ENCODE measurements at places on chromosomes 4 and X.
A peak's percentile ranks its signal among the peaks of the same experiment; 100 is the strongest.

- no peak for DNase-seq
These were observed 5.6 kb downstream of the G6PD start for GRCh38 chrX:154540897-154541535.

GRCh38 chrX:38662640-38663039, 101.3 kb downstream of the TSPAN7 start:
- DNase-seq: no peak

DNA sequence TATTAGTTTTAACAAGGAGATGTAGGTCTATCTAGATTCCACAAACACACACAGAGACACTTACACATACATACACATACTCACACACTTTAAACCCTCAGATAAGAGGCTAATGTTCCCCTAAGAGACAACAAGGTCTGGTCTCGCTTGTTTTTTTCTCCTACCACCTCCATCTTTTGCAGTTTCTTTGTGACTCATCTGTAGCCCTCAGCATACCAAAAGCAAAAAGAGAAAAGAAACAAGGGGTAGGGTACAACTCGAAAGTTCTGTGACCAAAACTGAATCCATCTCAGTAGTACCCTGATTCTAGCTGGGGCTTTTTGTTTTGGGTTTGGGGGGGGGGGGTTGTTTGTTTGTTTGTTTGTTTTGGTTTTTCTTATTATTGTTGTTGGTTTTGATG, 12.2 kb upstream of the EXOSC9 start:
- DNase-seq: no peak

DNA sequence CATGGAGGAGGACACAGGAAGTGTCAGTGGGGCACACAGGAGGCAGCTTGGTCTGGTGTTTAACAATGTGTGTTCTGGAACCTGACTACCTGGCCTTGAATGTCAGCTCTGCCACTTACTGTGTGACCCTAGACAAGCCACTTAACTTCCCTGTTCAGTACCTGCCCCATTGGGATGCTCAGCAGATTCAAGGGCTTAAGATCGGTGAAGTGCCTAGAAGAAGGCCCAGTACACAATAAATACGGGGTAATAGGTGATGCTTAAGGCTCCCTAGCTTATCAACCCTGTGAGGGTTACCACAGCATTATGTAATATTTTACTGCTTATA, 1.6 kb upstream of the CHIC2 start:
- no peak for DNase-seq

DNA sequence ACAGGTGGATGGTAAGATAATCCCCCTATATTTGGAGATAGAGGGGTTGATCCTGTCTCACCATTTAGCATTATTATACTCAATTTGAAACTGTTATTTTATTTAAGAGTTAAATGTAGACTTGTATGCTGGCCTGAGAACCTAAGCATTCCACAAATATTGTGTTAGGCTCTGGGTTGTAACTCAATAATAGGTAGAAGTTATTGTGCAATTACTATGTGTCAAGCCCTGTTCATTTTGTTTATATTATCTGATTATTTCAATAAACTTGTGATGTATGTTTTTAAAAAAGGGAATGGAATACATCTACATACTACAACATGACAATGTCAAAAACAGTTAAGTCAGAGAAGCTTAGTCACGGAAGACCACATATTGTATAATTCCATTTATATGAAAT, 13.6 kb upstream of the TXK start:
- no peak for DNase-seq

DNA sequence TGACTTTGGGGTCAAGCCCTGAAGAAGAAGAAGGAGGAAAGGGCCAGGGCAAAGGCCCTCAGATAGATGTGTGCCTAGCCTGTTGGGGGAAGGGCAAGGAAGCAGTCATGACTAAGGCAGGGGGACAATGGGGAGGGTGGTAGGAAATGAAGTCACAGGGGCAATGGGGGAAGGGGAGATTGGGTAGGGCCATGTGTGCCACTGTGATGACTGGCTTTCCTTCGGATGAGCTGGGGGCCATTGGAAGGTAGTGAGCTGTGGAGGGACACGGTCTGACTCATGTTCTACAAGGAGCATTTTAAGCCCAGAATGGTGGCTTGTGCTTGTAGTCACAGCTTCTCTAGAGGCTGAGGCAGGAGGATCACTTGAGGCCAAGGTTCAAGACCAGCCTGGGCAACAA, 642.0 kb downstream of the MID1IP1 start:
- no peak for DNase-seq

GRCh38 chr4:39908284-39908683, 69.4 kb downstream of the PDS5A start:
- no peak for DNase-seq

- DNase-seq: peak; percentile 47
These were observed 10.4 kb downstream of the L1CAM start for GRCh38 chrX:153875391-153876111.

DNA sequence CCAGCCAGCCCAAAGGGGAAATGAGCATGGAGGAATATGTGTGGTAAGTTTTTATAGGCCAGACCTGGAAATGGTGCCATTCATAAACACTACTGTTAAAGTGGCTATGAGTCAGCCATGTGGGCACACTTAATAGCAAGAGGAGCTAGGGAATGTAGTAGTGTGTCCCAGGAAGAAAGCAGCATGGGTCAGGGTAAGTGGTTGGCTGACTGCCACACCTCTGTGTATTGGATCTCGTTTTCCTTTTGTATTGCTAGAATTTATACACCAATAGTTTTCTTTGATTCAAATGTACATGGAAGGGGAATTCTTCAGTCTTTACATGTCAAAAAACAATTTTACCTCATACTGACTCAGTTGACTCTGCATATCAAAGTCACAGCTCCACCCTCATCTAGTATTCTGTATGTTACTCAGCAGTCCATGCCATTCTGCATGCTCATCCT, 22.9 kb upstream of the SGMS2 start:
- DNase-seq: no peak

GRCh38 chr4:95155759-95156451, 392.9 kb downstream of the UNC5C start:
- DNase-seq: no peak

GRCh38 chrX:124530803-124531202, 184.4 kb downstream of the SH2D1A start:
- DNase-seq: no peak

DNA sequence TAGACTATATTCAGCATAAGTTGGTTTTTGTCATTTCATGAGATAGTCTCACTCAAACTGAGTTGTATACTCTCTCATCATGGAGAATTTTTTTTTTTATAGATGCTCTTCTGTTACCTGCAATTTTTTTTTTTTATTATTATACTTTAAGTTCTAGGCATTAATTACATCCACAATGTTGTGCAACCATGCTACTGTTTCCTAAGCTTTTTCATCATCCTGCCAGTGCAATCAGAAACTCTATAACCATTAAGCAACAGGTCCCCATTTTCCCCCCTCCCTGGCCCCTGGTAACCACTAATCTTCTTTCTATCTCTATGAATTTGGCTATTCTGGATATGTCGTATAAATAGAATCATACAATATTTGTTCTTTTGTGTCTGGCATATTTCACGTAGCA, 321.6 kb downstream of the STIM2 start:
- DNase-seq: no peak

DNA sequence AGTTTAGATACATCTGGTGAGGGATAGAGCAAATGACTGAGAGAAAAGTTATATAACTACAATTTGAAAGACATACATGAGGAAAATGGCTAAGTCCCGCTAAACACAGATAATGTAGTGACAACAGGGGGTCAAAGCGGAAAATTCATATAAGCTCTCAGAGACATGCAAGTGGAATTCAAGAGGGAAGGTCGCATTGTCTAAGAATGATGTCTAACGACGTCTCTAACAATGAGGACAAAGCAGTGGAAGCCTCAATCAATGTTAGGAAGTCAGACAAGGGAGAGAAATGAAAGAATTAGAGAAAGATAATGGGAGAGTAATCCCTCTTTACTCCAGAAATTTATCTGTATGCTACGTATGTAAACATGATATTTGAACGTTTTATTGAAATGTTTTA, 113.4 kb downstream of the ANTXR2 start:
- DNase-seq: no peak

DNA sequence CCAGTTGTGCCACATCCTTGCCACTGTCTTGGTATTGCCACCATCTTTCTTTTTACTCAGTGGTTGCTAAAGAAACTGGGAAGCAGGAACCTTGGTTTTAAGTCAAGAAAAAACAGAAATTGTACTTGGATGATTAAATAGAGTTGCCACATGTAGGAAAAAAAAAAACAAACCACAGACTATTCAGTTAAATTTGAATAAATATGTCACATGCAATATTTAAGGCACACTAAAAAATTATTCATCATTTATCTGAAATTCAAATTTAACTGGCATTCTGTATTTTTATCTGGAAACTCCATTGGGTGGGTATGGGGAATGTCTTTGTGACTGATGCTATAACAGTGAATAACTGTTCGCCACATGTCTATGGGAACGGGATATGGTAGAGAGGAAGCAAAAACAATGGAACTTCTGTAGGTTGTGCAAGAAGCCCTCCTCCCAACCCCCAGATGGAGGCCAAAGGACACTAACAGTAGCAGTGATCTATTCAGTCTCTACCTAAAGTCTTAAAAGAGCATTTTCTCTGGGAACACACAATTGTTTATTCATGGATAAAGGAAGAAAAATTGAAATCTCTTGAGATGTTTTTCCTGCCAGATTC, 57.0 kb upstream of the PLAC8 start:
- no peak for DNase-seq

GRCh38 chr4:6366581-6366980, 96.9 kb downstream of the WFS1 start:
- DNase-seq: no peak

GRCh38 chr4:31051565-31051964, 331.4 kb downstream of the PCDH7 start:
- DNase-seq: no peak

DNA sequence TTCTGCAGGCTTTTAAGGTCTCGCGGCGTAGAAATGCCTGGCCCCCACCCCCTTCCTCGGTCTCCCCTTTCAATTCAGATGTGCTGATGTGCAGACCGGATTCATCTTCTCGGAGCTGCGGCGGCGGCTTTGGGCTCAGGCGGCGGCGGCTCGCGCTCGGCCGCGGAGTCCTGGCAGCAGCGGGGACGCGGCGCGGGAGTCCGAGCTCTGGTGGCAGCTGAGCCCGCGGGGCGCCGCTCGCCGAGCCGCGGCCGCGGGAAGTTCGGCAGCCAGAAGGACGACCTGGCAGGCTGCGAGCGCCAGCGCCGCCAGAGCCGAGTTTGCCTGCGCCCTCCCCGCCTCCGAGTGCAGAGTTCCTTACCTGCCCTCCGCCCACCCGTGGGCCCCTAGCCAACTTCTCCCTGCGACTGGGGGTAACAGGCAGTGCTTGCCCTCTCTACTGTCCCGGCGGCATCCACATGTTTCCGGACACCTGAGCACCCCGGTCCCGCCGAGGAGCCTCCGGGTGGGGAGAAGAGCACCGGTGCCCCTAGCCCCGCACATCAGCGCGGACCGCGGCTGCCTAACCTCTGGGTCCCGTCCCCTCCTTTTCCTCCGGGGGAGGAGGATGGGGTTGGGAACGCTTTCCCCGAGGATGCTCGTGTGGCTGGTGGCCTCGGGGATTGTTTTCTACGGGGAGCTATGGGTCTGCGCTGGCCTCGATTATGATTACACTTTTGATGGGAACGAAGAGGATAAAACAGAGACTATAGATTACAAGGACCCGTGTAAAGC, 448 bp downstream of the TLL1 start:
- DNase-seq: no peak

DNA sequence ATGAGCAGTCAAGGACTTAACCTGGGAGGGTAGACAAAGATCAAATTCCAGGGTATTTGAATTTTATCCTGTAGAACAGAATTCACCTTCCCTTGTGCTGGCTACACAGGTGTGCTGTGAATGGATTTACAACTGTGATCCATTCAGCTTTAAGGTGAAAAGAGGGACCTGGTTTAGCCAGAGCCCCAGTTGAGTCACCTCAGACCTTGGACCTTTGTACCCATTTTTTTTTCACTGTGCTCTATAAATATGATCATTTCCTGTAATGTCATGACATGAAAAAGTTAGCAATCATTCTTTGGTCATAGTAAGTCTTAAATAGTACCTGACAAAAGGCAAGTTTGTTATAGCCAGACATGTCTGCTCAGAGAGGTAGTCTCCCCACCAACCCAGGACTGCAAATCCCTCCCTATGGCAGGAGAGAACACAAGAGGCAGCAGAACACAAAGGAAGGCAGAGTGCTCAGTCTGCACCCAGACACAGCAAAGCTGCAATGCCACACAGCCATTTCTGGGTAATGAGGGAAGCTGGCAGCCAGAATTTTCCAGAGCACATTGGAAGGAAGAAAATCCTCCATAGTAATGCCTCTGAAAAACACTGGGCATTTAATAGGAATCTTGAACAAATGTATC, 77.9 kb downstream of the CXXC4 start:
- DNase-seq: no peak

DNA sequence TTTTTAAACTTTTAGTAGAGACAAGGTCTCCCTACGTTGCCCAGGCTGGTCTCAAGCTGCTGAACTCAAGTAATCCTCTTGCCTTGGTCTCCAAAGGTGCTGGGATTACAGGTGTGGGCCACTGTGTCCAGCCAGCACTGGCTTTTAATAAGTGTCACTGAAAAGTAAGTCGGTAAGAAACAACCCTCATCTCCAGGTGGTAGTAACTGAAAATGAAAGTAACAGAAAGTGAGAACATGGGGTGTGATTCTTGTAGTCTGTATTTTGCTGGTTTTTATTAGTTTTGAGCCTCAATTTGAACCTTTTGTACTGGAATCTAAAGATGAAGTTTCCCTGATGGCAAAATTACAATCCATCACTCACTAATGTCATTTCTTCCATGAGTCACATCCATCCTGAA, 238.1 kb upstream of the AGA start:
- DNase-seq: no peak

DNA sequence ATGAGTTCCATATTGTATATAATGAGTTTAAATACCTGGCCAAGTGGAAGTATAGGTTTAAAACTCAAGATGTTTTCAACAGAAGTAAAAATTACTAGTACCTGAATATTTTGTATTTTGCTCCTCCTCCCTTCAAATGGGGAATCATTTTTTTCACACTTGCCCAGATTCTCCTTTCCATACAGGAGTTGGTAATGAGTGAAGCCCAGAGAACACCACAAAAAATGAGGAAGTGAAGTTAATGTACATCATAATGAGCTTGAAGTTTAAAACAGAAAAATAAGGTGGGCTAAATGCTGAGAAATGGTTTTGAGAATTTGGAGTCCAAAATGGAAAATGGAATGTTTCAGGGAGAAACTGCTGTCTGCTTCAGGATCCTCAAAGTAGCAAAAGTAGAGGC, 364.8 kb upstream of the EMCN start:
- no peak for DNase-seq

- no peak for DNase-seq
These were observed 74.2 kb downstream of the PRKX start for GRCh38 chrX:3639236-3639635.

GRCh38 chr4:48667148-48667547, 112.9 kb downstream of the FRYL start:
- no peak for DNase-seq

DNA sequence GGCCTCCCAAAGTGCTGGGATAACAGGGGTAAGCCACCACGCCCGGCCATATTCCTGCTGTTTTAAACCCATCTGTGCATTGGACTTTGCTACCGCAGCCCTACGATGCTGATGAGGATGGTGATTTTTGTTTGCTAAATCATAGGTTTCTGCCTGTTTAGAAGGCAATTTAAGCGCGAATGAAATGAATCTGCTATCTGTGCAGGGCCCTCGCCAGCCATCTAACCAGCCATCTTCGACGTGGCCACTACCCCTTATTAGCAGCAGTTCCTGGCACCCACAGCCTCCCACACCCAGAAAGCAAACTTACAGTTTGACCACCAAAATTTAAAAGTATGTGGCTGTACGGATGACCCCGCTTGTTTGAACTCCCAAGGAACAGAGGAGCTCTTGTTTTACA, 178.5 kb downstream of the SHOX start:
- no peak for DNase-seq
